ENCODE measurements at places on chromosomes 1 and 21. TPM values are rescaled to one million over a fixed set of nuclear protein-coding genes. Genes with fewer than 3 reads are reported as not detected.

DNA sequence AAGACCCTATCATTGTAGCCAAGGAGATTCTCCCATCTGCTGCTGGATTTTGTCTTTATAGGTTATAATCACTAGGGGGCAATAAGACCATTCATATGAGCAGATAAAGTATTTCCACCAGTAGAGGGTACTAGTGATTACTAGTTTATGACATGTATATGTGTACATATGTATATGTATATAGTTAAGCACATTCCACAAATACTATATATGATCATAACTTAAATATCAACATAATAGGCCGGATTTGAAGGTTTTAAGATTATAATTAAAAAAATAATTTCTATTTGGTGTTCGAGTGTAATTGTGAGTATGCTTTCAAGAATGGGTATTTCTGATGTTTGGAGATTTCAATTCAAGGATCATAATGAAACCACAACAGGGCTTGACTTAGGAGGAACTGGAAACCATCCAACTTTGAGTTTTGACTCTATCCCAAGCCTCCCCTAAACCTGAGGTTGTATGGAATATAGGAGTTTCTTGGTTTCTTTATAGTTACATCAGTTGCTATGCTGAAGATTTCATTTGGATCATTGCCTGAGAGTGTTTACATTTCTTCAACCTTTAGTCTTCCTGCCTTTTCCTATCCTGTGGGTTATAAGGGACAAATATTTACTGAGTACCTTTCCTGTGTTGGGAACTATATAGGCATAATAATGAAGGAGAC is 16.9 kb downstream of the TCEANC2 start:
- DNase-seq = no peak

Gene SPATA21
- not detected for total RNA-seq

Gene TNFAIP8L2
- total RNA-seq = 7.6 TPM

Gene ARHGEF16
- 6.4 TPM for total RNA-seq

Gene S100A6
- 562 TPM for total RNA-seq
